NCI-H1417 treated with DMSO at 0.1 percent for 48 hours (cell line): ENCODE measurements at places on chromosomes 2 and 18.

GRCh38 chr2:263774-264492 lies at the start of gene SH3YL1:
TSS of gene SH3YL1 (minus strand) at chr2:264032. CDS start at chr2:263984, 48 bp downstream.
- no peak for DNase-seq

- DNase-seq = no peak
Measured at GRCh38 chr2:30691091-30691947, 115.9 kb downstream of the CAPN13 start.

DNA sequence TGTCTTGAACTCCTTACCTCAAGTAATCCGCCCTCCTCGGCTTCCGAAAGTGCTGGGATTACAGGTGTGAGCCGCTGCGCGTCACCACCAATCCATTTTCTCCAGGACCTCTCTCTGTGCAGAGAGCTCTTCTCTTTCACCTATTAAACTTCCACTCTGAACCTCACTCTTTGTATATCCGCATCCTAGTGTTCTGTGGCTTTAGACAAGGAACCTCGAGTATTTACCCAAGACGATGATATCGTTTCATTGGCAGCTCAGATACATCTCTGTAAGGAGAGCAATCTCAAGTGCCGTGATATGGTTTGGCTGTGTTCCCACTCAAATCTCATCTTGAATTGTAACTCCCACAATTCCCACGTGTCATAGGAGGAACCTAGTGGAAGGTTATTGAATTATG lies 15.1 kb upstream of the WDR33 start:
- DNase-seq = no peak

- no peak for DNase-seq
Measured at GRCh38 chr2:238817382-238817781, 30.5 kb upstream of the TWIST2 start.

GRCh38 chr2:205698286-205699268 lies 16.3 kb downstream of the NRP2 start:
- DNase-seq = no peak

DNA sequence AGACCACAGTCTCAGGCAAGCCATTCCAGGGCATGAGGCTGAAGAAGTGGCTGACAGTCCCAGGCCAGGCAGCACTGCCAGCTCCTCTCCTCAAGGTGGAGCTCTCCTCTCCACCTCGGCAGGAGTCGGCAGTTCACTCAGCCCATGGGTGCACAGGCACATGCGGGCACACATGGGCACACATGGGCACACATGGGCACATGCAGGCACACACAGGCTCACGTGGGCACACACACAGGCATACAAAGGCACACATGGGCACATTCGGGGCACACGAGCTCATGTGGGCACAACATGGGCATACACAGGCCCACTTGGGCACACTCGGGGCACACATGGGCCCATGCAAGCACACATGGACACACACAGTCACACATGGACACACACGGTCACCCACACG lies 65.3 kb upstream of the TAF1B start:
- no peak for DNase-seq

DNA sequence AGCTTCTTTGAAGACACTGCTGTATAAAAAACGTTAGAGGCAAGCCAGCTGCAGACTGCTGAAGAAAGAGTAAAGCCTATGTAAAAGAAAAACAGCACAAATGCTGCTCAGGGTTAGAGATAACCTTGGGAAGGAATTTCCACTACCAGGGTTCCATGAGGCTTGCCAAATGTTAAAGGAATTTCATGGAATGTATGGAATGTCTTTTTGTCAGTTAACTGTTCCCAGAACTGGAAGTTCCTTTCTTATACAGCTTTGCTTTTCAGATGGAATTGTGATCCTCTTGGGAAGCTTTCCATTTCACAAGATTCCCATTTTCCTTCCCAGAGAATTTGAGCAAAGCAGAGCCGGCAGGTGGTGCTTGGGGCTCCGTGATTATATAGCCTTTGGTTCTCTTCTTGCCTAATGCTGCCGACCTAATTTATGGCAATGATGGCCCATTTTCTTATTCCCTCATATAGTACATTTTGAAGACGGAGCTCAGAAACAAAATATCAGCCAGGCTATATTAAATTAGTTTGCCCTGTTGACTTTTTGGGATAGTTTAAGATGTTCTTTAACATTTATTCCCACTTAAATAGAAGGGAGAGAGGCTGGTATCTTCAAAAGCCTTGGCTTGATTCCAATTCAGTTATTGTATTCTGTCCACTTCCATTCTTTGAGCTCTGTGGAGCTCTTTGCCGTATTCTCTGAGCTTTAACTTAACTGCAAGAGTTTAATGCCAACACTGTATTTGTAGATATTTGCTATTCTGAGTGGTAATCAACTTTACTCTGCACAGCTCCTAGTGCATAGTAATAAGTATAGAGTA lies 162.3 kb downstream of the PHLPP1 start:
- no peak for DNase-seq

DNA sequence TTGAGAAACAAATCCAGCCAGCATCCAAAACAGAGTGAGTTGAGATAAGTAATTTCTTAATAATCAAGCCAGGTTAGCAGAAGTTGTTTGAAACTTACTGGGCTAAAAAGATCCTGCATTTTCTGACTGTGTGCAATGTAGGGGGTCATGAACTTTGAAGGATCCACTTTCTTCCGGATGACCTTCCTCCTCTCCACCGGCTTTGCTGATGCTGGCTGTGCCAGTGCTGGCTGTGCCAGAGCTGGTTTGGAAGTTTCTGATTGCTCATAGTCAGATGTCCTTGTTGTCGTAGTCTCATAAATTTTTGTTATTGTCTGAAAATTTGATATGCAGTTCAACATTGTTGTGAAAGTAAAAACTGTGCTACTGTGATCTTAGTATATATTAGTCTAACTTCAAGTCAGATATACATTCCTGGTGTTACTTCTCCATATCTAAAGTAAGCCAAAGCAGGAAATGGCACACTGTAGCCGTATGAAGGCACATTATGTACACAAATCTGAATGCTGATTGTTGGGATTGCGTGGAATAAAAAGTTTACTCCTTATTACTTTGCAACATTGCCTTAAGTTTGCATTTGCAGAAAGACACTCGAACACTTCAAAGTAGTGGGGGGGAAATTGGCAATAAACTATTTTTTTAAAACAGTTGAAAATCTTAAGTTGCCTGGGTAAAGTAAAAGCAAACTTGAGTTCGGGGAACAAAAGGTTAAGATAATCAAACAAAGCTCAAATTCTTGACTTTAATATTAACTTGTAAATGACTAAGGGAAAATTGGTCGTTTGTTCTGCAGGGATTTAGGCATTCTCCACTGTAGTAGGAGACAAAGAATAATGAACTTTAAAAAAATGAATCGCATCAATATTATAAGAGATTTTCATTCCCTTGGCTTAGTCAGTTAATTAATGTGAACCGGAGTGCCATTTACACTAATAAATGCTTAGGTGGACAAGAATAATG lies 6.4 kb downstream of the NEB start:
- no peak for DNase-seq

DNA sequence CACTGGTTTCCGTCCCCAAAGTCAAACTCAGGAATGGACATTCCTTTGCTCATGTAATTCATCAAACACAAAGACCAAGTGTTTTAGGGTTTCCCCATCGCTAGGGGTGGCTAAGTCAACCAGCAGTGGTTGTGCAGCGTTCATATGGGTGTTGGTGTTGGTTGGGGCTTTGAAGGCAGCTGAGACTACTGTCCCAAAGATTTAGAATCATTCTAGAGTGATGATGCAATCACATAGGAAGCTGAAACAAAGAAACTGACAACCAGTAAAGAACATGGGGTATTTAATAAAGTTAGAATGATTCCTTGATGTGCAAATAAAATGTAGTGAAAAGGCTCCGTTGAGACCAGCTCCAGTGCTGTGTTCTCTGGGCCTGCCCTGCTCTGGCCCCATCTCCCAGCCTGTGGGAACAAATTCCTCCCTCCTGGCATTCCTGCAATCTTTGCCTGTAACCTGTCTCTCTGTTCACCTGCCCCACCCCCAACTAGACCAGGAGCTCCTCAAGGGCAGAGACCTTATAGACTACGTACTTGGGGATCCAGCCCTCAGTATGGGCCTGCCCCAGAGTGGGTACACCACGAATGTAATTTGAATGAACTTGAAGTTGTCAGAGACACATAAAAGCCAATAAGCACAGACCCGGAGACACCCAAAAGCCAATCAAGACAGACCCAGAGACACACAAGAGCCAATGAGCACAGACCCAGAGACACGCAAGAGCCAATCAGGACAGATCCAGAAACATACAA lies 191.7 kb upstream of the TWIST2 start:
- no peak for DNase-seq
